Anterior cingulate cortex (tissue), 58 donors: ENCODE measurements at places on chromosomes 4 and X.

DNA sequence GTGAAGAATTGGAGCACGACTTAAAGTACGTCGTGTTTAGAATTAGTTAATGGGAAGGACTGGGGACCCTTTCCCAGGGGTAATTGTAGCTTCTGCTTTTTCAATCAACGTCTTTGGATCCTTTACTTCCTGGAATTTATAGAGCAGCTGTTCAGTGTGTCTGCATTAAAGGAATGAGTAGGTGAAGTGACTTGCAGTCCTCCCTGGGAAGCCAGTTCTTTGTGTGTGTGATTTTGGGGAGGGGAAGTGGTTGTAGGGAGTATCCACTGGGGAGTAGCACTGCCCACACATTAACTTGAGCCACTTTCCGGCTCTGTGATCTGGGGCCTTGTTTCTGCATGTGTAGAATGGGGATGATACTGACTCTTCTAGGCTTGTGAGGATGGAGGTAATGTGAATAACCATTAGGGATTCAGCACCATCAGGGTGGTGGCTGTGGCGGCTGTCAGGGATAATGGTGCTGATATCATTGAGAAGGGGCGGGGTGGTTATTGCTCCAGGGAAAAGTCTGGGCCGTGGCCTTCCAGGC, 54.7 kb downstream of the TMEM131L start:
- no peak for DNase-seq

GRCh38 chrX:4550018-4550417, 836.6 kb upstream of the PRKX start:
- DNase-seq: no peak

- DNase-seq: peak; percentile 60
Observed at GRCh38 chr4:36243355-36244256, 708 bp downstream of the ARAP2 start.

DNA sequence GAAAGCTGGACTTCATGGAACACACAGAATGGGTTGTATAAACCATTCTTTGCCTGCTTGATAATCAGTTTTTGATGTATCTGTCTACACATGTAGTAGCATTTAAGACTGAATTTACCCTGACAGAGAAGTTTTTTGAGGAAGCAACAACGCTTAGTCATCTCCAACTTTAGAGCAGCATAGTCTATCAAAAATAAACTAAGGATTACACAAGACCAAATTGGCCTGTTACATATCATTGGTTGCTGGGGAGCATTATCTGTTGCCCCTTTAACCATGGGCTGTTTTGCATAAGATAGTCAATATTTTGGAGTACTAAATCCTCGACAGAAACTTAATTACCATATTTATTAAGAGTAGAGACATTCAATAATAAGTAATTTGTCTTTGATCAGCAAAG, 347.4 kb downstream of the FAM47B start:
- DNase-seq: no peak

DNA sequence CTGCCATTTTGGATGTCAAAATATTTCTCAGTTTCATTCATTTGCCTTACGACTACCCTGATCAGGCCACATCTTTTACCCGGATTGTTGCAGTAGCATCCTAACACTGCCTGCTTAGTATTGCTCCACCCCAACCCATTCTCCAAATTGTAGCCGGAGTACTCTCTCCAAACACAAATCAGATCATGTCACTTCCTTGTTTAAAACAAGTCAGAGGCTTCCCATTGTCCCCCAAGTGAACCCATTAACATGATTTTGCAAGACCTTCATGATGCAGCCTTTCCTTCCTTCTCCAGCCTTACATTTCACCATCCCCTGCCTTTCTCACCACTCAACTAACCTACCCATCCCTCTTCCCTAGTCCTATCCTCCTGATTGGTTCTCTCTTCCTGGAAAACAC, 53.1 kb downstream of the FANCB start:
- DNase-seq: no peak

GRCh38 chr4:184750926-184751584, 17.2 kb upstream of the CENPU start:
- DNase-seq: no peak

- no peak for DNase-seq
Observed at GRCh38 chr4:158201322-158201721, 9.0 kb upstream of the TMEM144 start.

- DNase-seq: no peak
Observed at GRCh38 chrX:129642641-129643040, 12.1 kb downstream of the APLN start.

DNA sequence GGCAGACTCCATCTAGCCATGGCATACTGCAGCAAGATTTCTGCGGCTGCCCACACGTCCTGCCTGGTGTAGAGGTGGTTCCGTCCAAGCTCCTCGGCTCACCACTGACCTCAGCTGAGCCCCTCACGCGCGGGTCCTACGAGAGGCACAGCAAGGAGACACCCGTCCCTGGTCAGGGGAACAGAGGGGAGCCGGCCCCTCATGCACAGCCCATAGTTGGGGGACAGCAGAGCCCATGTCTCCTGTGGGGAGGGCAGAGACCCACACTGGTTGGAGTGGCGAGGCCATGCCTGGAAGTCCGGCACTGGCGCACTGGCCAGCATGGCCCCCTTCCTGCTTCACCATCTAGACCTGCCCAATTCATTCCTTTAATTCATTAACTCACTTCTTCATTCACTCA, 80.8 kb downstream of the HTRA3 start:
- DNase-seq: no peak

GRCh38 chr4:77132652-77133312, 24.2 kb upstream of the CCNG2 start:
- DNase-seq: no peak

DNA sequence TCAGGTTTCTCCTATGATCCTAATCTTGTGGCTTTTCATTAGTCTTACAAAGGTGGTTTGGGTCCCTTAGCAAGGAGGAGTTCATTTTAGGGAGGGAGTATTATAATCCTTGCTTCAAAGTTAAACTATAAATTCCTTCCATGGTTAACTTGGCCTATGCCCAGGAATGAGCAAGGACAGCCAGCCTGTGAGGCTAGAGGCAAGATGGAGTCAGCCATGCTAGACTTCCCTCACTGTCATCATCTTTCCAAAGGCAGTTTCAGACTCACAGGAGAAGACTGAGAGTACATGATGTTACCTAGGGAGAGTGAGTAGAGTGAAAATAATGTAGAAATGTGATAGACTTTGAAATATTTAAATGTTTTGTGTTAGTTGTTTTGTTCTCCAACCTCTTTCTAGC, 192.3 kb downstream of the GPAT3 start:
- no peak for DNase-seq

DNA sequence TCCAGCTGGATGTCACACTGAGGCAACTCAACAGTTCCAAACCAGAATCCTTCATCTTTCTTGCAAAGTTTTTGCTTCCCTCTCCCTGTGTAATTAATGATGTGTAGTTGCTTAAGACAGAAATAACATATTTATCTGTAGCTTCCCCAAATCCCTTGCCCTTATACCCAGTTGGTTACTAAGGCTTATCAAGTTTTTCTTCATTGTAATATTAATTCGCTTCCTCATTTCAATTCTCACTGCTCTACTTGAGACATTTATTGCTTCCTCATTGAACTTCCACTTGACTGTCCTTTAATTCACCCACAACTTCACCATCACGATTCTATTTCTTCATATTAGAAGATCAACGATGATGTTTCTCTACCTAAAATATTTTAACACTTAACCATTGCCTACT, 386.6 kb upstream of the CPEB2 start:
- DNase-seq: no peak

DNA sequence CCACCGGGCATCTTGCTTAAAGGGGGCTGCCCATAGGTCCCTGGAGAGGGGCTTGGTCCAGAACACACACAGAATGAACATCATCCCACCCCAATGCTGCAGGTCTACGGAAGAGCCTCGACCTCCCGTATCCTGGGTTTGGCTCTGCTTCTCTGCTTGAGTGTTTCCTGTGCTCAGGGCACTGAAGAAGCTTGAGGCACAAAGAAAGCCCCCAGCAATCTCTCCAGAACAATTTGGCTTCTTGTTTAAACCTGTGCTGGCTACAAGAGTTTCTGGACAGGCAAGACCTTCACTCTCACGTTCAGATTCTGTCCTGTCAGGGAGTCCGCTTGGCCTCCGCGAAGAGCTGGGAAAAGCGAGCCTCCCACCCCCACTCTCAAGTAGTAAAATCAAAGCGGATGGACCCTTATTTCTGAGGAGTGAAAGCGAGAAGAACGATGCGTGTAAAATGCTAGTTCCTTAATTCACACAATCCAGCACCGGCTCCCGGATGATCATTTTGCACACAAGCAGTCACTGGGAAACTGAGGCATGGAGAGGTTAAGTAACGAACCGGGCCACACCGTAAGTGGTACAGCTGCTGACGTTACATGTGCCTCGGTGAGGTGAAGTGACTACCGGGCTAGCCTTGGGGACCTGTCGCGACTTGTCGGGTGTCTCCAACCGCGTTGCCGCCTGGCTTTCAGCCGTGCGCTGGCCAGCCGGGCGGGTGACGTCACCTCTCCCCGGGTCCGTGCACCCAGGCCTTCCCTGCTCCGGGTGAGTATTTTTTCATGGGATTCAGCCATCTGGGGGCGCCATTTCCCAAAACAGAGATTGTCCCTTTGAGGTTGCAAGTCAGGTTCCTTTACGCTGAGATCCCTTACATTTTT, 3.1 kb upstream of the SFRP2 start:
- peak; percentile 46 for DNase-seq

DNA sequence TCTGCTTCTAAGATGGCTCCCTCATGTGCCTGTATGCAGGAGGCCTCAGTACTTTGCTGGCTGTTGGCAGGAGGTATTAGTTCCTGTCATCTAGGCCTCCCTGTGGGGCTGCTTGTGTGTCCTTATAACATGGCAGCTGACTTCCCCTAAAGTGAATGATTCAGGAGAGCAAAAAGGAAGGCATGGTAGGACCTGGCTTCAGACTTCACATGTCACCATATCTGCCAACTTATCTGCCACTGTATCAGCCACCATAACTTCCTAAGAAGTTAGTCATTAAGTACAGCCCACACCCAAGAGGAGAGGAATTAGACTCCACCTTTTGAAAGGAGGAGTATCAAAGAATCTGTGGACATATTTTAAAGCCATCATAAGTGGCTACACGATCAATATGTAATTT, 122.5 kb downstream of the UCHL1 start:
- no peak for DNase-seq

DNA sequence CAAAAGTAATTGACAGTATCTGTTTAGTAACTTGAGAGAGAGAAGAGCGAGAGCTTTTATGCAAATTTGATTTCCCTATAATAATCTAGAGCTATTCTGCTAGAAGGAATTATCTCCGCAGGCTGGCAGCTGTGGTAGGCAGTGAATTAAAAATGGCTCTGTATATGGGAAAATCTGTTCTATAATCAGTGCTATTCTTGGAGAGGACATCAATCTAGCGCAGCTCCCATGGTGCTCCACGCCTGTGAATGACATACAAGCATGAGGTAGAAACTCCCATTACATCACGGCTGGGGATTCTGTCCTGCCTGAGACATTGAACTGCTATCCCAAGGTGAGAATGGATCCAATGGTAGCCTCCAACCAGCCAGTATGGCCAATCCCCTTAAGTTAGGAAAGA, 179.0 kb downstream of the DHX15 start:
- DNase-seq: peak; percentile 8

GRCh38 chrX:17627026-17627425, 110.3 kb upstream of the SCML1 start:
- no peak for DNase-seq

GRCh38 chrX:32395878-32396277, 815.5 kb downstream of the DMD start:
- DNase-seq: no peak
